ENCODE measurements at places on chromosomes 1 and 21.
A peak's percentile ranks its signal among the peaks of the same experiment; 100 is the strongest.

DNA sequence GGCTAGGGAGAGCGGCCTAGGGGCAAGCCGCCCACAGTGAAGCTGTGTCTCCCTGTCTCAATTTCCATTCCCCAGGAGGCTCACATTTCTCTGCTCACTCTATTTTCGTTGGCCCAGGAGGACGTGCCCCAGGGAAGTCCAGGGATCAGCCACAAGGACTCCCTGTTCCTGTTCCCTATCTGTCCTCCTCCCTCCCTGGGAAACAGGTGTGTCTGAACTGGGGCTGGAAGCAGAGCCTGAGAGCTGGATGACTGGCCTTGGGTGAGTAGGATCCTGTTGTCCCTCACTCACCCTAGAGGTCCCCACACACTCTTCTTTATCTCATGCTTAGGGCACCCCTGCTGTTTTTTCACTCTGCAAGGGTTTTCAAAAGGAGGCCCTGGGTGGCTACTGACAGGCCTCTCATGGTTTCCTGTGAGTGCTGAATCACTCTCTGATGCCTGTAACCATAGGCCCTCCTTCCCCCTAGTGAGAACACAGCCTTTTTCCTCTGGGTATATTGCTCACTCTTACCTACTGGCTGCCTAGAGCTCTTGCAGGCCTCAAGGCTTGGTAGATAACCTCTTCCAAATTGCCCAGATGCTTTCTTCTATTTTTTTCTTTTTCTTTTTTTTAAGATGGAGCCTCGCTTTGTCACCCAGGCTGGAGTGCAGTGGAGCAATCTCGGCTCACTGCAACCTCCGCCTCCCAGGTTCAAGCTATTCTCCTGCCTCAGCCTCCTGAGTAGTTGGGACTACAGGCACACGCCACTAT is 3.3 kb upstream of the UTP11 start:
- DNase-seq: no peak
- peaks cover 11% of the 10 kb centered on the region for H3K4me1 ChIP-seq
- peak overlapping the region; percentile 73 for H3K27ac ChIP-seq
- no peak overlapping the region for H3K4me3 ChIP-seq
- H3K36me3 ChIP-seq: no peaks in the 10 kb centered on the region

GRCh38 chr1:214241060-214241459 is 39.9 kb upstream of the SMYD2 start:
- no peaks in the 10 kb centered on the region for H3K36me3 ChIP-seq
- no peak for DNase-seq
- no peak overlapping the region for H3K4me3 ChIP-seq
- H3K27me3 ChIP-seq: no peaks in the 10 kb centered on the region
- no peak overlapping the region for H3K27ac ChIP-seq

DNA sequence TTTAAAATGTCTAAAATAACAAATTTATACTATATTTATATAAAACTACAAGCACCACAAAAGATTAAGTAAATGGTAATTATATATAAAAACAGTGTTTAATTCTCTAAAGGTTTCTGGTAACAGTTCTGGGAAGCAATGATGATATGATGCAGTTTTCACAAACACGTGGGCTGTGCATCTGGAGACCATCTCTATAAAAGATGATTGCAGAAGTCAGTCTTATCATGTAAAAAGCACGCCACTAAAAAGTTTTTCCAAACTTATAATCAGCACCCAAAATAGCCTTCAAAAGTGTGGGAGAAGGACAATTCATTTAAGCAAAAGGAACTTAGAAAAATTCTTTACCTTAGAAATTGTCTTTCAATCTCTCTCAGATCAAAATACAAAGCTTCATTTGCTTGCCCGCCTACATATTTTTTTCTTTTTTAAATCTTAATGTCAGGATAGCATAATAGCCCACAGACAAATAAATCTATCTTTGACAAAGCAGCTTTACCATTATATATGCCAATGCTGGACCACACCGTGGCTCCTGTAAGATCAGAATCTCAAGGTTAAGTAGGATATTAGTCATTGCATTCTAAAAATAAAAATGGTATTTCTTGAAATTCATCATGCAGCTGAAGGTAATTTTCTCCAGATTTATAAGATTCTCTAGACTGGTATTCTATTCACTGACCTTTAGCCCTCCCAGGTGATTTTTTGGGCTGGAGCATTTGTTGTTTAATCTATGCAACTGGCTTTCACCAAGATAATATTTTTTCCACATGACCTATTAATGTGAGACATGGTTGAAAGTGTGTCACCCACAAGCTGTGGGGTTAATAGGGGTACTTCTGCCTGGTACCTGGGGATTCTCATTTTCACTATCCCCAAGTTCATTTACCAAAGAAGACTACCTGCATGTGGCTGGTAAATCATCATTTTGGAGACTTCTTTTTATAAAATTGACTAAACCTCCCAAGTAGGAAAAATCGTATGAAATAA is 189.6 kb upstream of the ST6GALNAC5 start:
- H3K4me3 ChIP-seq: no peak overlapping the region
- DNase-seq: no peak

- H3K4me1 ChIP-seq: no peaks in the 10 kb centered on the region
- no peak overlapping the region for H3K4me3 ChIP-seq
- no peak for DNase-seq
- H3K27me3 ChIP-seq: no peaks in the 10 kb centered on the region
These were observed 170.4 kb downstream of the VAV3 start for GRCh38 chr1:107794571-107794970.

GRCh38 chr1:15315815-15316214 is 68.8 kb downstream of the FHAD1 start:
- H3K27ac ChIP-seq: no peak overlapping the region
- no peak overlapping the region for H3K4me3 ChIP-seq
- no peaks in the 10 kb centered on the region for H3K4me1 ChIP-seq
- H3K36me3 ChIP-seq: no peaks in the 10 kb centered on the region
- no peak for DNase-seq
- H3K27me3 ChIP-seq: no peaks in the 10 kb centered on the region

- H3K4me3 ChIP-seq: no peak overlapping the region
- no peaks in the 10 kb centered on the region for H3K36me3 ChIP-seq
- DNase-seq: no peak
- H3K27ac ChIP-seq: no peak overlapping the region
- H3K4me1 ChIP-seq: no peaks in the 10 kb centered on the region
These were observed 120.9 kb upstream of the COL6A1 start for GRCh38 chr21:45860493-45861155.

- no peak overlapping the region for H3K4me3 ChIP-seq
- no peaks in the 10 kb centered on the region for H3K36me3 ChIP-seq
- H3K27me3 ChIP-seq: no peaks in the 10 kb centered on the region
- no peak for DNase-seq
These were observed 108.0 kb upstream of the DPYD start for GRCh38 chr1:98028800-98029199.

DNA sequence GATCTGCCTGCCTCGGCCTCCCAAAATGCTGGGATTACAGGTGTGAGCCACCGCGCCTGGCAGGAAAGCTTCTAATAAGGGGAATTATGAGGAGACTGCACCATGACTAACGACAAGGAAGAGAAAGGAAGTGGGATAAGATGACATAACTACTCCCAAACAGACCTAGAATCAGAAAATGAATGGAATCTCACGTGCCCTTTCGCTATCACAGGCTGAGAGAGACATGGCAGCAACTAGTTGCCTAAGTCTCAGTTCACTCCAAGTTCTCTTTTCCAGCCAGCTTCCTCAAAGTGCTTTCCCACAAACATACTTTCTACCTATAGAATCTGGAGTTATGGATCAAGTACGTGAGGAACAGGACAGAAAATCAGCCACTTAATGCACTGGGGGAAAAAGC is 2.0 kb downstream of the PI4KB start:
- H3K4me3 ChIP-seq: peak overlapping the region; percentile 74
- no peak for DNase-seq
- H3K27me3 ChIP-seq: no peaks in the 10 kb centered on the region
- H3K27ac ChIP-seq: no peak overlapping the region

- H3K36me3 ChIP-seq: peaks cover 9% of the 10 kb centered on the region
- peak overlapping the region; percentile 96 for H3K27ac ChIP-seq
- no peak overlapping the region for H3K4me3 ChIP-seq
These were observed 80.7 kb downstream of the MRPL37 start for GRCh38 chr1:54280651-54281050.

GRCh38 chr1:8003438-8004112 is 22.5 kb downstream of the ERRFI1 start:
- no peaks in the 10 kb centered on the region for H3K27me3 ChIP-seq
- H3K4me3 ChIP-seq: no peak overlapping the region

- no peak overlapping the region for H3K4me3 ChIP-seq
- H3K27me3 ChIP-seq: no peaks in the 10 kb centered on the region
These were observed 9.4 kb downstream of the RUSC1 start for GRCh38 chr1:155329980-155330598.

DNA sequence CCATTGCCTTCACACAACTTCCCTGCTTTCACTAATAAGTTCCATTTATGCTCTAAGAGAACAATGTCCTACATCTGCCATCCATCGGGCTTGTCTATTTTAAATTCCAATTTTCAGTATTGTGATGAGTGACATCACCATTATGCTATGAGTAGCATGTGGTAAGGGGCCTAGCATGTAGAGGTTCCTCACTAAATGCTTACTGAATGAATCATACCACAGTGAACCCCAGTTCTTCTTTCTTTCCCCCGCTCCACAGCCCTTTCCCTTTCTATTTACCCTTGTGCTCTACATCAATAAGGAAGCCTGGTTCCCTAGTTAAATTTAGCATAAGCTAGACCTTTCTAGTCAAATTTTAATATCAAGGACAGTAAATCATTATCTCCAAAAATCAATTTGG is 195.0 kb upstream of the RGS18 start:
- no peaks in the 10 kb centered on the region for H3K4me1 ChIP-seq
- no peak for DNase-seq
- H3K27me3 ChIP-seq: no peaks in the 10 kb centered on the region
- H3K36me3 ChIP-seq: no peaks in the 10 kb centered on the region
- H3K27ac ChIP-seq: no peak overlapping the region

DNA sequence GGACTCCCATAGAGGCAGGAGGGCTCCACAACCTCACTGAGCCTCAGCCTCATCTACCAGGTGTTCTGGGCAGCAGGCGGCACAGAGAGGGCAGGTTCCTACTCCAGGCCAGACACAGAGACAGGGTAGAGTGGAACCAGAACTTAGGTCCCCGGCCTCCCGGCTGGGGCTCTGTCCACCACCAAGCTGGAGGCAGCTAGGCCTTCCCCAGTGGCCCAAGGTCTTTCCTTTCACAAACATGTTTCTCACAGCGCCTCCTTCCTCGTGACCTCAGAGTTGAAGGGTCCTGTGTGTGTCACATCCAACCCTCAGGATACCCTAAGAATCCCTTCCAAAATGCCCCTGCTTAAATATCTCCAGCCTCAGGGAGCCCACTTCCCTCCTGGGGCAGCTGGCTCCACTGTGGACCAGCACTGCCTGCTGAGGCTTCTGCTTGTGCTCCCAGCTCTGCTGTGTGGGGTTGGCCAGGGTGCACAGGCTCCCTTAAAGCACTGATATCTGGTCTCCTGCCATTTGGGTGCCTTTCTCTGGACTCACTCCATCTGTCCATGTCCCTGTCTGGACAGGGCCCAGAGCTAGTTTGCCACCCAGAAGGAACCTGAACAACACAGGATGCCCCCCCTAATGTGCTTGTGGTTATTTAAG is 33.2 kb upstream of the MAGOH start:
- H3K27me3 ChIP-seq: no peaks in the 10 kb centered on the region
- no peak overlapping the region for H3K27ac ChIP-seq
- no peak overlapping the region for H3K4me3 ChIP-seq

GRCh38 chr21:28193189-28193588 is 799.5 kb downstream of the LTN1 start:
- H3K36me3 ChIP-seq: no peaks in the 10 kb centered on the region
- no peak for DNase-seq
- H3K4me3 ChIP-seq: no peak overlapping the region
- no peaks in the 10 kb centered on the region for H3K27me3 ChIP-seq

DNA sequence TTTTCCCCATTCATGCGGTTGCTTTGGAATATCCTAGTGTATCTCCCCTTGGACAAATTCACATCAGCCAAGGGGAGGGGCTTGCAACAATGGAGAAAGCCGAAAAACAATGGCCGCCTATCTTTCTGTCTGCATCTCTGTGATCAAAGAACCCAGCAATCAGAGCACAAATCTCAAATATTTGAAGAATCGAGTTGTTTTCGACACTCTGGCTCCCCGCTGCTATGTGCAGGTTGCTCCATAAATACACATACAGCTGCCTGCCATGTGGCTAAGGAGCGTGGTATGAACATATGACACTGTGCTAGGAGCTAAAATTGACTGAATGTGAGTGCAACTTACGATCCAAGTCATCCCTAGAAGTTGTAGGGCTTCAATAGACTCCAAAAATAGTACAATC is 8.5 kb downstream of the CFHR4 start:
- no peak overlapping the region for H3K27ac ChIP-seq
- no peak for DNase-seq
- no peaks in the 10 kb centered on the region for H3K36me3 ChIP-seq
- H3K4me1 ChIP-seq: no peaks in the 10 kb centered on the region
- no peaks in the 10 kb centered on the region for H3K27me3 ChIP-seq

- peaks cover 17% of the 10 kb centered on the region for H3K36me3 ChIP-seq
- H3K27me3 ChIP-seq: no peaks in the 10 kb centered on the region
- no peak overlapping the region for H3K4me3 ChIP-seq
These were observed 28.6 kb downstream of the ATP8B2 start for GRCh38 chr1:154353966-154354365.

DNA sequence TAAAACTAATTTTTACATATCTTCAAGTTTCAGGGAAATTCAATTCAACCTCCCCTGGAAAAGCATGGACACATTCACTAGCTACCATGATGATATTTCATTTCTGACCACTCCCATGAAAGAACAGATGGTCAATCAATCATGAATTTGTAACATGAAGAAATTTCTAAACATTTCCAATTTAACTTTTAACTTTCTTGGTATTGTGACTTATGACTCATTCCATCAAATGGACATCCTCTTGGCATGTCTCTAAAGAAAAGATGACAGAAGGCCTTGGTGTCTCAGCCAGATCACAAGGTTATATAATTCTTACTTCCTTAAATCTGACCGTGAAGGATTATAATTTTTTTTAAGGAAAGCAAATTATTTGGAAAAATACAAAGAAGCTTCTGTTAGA is 10.5 kb upstream of the MCOLN3 start:
- H3K4me1 ChIP-seq: peaks cover 3% of the 10 kb centered on the region
- no peak overlapping the region for H3K27ac ChIP-seq
- H3K4me3 ChIP-seq: no peak overlapping the region

DNA sequence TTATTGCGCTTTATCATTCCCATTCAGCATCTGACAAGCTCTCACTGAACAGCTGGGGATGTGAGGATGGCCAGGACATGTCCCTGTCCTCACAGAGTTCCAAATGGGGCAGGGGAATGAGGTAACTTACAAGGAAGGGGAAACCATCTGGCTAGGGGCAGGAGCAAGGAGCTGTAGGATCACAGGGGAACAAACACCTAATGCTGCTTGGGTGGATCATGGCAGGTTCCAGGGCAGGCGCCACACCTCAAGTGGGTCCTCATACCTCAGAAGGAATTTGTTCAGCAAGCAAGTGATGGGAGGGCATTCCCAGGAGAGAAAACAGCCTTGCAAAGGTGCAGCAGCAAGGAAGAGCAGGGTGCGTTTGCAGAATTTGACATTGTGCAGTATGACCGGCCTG is 35.1 kb upstream of the GRIK3 start:
- no peaks in the 10 kb centered on the region for H3K27me3 ChIP-seq
- no peak overlapping the region for H3K4me3 ChIP-seq
- no peaks in the 10 kb centered on the region for H3K36me3 ChIP-seq
